ENCODE measurements at places on chromosomes 3 and 15.

DNA sequence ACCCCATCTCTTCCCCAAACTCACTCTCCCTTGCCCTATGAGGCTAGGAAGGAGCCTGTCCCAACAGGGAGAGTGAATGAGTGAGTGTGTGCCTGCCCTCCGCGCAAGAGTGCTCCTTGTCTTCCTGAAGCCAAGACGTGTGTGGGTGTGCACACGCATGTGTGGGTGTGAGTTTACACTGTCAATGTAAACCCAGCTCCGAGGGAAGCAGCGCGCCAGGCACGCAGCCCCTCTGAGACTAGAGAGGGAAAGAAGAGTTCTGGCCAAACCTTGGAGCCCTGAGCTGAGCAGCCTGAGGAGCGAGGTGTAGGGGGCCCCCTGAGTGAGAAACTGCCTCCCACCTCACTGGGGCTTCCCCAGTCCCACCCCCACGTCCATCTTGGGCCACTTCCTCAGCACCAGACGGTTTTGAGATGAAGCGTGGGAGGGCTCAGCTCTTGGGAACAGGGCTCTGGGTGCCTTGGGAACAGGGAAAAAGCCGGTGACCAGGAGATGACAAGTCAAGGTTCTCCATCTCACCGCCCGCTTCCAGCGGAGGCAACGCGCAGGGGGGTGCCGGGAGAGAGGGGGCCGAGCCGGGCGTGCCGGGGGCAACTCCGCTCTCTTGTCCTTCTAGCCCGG lies 5.1 kb downstream of the MECOM start:
- DNase-seq, result no peak

DNA sequence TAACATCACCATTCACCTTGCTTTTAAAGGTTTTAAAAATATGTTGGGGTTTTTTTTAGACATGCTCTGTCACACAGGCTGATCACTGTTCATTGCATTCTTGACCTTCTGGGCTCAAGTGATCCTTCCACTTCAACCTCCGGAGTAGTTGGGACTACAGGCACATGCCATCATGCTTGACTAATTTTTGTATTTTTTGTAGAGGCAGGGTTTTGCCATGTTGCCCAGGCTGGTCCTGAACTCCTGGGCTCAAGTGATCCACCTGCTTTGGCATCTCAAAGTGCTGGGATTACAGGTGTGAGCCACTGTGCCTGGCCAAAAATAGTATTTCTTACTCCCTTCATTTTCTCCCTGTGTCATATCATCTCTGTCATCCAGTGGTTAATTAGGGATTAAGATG lies 101.4 kb downstream of the PIK3R4 start:
- DNase-seq, result no peak

DNA sequence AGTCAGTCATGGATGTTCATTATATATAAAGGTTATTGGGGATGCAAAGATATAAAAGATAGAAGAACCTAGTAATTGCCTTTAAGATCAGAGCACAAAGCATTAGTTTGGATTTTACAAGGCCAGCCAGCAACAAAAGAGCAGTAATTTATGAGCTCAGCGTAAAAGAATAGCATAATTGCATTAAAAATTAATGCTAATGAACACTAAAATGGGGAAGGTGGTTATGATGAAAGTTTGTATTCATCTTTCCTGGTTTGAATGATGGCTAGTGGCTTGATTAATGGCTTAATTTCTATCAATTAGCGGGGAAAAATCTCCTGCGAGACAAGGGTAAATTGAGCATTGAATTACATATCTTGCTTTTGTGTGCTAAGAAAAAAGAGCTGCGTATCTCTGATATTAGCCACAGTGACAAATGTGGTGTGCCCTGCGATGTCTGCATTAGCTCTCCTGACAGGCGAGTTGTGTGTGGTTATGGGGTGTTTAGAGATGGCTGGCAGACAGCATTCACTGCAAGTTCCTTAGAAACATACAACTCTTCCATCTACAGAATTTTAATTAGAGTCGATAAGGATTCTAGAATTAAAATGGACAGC lies 42.8 kb upstream of the MLF1 start:
- no peak for DNase-seq

DNA sequence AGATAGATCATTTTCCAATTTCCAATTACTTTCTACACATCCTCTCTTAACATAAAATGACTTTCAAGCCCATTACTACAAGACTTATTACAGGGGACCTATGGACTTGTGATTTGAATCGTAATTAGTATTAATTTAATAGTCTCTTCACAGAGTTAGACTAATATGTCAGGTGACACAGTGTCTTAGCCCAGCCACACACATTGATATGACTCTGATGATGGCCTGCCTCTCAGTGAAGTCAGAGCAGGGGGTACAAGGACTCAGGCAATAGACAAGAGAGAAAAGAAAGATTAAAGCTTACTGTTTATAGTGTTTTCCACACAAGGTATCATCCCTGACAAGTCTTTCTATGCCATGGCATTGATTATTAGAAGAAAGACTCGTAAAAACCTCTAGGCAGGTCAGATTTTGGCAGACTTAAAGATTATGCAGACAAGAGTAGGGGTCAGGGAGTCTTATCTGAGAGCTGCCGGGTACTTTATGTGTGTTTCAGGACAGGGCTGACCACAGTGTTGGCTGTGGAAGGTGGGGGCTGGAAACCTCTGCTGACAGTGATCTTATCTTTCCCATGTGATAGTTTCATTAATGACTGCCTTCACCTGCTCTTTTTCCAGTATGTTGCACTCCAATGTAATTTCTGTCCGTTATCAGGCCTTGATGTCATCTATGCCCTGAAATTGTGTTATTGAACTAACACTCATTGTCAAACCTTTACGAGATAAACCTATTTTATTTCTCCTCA lies 50.1 kb downstream of the B3GALNT1 start:
- no peak for DNase-seq

- no peak for DNase-seq
These were observed 355.5 kb downstream of the OCA2 start for GRCh38 chr15:27743638-27744037.

- DNase-seq, result no peak
These were observed 33.6 kb downstream of the RAF1 start for GRCh38 chr3:12630292-12630691.

DNA sequence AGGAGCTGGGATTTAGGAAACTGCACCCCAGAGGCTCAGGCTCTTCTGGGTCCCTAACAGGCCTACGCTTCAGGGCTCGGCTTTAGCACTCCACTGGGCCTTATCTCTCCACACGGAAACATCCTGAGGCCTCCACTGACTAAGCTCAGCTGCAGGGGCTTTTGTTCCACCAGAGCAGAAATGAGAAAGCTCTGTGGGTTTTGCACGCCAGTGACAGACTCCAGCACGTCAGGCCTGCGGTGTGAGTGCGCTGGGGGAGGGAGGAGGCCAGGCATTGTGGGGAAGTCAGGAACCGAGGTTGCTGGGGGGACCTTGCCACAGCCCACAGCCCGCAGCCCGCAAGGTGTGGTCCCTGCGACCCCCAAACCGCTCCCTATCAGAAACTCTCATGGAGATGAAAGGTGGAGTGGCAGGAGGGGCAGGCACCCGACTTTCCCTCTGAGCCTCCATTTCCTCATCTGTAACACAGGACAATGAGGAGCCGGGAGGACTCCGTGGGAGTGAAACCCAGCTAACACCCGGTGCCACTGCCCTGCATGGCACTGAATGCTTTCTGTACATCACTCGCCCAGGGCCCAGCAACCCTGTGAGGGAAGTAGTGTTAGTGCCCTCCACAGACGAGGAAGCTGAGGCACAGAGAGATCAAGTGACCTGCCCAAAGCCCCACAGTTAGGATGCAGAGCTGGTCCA lies 106.5 kb downstream of the TPRA1 start:
- DNase-seq, result no peak

DNA sequence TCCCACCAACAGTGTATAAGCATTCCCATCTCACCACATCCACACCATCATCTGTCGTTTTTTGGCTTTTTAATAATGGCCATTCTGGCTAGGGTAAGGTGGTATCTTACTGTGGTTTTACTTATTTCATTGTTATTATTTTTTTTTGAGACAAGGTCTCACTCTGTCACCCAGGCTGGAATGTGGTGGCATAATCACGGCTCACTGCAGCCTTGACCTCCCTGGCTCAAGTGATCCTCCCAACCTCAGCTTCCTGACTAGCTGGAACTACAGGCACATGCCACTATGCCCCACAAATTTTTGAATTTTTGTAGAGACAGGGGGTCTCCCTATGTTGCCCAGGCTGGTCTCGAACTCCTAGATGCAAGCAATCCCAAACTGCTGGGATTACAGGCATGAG lies 11.0 kb upstream of the CSRNP1 start:
- DNase-seq, result no peak

DNA sequence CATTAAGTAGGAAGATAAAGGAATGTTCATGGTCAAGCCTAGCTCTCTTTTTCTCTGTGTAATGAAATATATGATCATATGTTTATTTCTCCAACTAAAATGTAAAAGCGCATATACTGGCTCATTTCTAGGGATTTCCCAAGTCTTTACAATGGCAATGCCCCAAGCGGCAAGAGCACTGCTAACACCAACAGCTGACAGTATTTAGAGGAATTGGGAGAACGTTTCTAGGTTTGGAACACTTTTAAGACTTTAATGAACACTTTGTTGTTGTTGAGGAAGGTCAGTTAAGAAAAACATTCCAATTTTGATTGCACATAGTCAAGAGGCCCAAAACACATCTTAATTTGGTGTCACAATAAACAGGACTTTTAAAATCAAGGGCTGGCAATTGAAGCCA lies 132.7 kb downstream of the ATP8B4 start:
- no peak for DNase-seq

GRCh38 chr3:16828815-16829214 lies 55.9 kb upstream of the PLCL2 start:
- no peak for DNase-seq

GRCh38 chr3:64815195-64815631 lies 127.4 kb upstream of the ADAMTS9 start:
- no peak for DNase-seq

- DNase-seq, result no peak
These were observed 30.9 kb downstream of the WNT7A start for GRCh38 chr3:13849018-13849417.

DNA sequence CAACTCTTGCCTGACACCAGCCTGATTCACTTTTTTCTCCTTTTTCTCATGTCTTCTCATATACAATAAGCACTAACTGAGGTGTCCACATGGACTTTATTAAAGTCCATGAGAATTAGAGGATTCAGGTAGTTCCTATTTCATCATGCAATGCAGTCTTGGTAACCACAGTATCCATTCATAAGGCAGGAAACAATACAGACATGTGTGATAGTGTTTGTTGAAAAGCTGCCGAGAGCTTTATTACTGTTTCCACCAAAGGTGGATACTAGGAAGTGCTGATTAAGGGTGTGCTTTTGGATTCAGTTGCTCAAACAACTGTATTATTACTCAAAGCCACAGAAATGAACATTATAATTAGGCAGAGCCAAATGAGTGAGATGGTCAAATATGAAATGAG lies 5.3 kb downstream of the CASR start:
- no peak for DNase-seq

DNA sequence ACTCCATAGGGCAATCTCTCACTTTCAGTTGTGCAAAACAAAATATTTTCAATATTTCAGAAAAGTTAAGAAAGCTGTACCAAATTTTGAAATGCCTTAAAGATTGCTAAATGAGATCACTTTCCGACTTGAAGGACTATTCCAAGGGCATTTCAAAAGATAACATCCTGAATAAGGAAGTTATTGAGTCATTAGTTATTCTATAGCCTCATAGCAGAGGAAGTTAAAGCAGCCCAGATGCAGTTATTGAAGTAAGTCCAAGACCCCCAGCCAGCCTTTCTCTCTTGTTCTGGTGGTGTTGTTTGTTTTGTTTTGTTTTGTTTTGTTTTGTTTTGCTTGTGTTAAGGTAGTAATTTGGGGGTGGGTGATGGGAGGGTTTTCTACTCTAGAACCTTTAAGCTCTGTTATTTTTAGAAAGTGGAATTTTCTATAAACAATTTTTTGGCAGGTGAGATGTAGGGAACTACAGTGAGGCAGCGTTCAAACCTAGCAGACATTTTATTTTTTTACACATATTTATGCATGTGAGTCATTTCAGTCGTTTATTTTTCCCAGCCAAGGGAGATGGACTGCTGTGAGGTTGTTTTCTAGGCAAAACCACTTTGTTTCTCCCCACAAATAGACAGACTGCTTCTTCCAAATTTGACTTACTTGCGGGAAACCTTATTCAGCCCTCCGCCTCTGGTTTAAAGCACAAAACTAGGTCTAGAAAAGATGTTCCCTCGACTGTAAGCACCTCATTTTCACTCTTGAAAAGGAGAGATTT lies 216.3 kb upstream of the ARPP21 start:
- DNase-seq, result no peak

Data from NCI-H1930 (cell line).